ENCODE measurements at places on chromosomes 2 and 18.

DNA sequence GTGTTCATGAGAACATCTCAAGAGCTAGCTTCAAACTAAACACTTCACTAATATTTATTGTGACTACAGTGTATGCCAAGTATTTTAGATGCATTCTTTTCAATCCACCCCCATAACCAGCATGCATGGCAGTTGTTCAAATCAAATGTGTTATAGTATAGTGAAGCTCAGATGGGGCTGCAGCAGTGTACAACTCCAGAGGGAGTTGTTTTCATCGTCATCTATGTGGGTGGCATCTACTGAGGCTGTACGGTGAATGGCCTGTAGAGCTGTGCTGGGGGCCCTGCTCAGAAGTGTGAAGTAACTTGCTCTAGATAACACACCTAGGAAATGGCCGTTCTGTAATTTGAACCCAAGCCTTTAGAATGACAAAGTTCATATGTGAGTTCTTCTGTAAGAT, 71.8 kb upstream of the LRATD1 start:
- no peak for DNase-seq
- no peaks in the 10 kb centered on the region for H3K36me3 ChIP-seq
- H3K4me1 ChIP-seq = no peaks in the 10 kb centered on the region
- H3K27me3 ChIP-seq = no peaks in the 10 kb centered on the region
- no peak overlapping the region for H3K27ac ChIP-seq

GRCh38 chr2:238502088-238502810, 75.5 kb downstream of the ASB1 start:
- H3K4me1 ChIP-seq = no peaks in the 10 kb centered on the region
- H3K27ac ChIP-seq = no peak overlapping the region
- peaks cover 3% of the 10 kb centered on the region for H3K27me3 ChIP-seq
- DNase-seq = no peak
- peaks cover 2% of the 10 kb centered on the region for H3K36me3 ChIP-seq

DNA sequence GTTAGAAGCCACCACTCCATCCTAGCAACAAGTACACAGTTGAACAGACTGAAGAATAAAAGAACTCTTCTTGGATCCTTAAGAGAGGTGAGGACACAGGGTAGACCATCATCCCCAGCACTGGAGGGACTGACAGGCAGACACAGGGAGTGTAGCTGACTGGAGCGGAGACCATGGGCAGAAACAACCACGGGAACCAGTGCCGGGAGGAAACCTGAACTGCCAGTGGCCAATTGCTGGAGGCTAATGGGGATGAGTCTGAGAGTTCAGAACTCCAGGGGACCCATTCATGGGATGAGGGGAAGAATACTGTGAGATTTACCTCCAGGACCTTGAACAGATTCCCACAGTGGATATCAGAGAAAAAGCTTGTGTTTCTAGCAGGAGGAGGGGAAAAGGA, 76.8 kb downstream of the HS6ST1 start:
- H3K4me3 ChIP-seq = no peak overlapping the region
- H3K27ac ChIP-seq = no peak overlapping the region
- H3K36me3 ChIP-seq = no peaks in the 10 kb centered on the region

- no peak overlapping the region for H3K4me3 ChIP-seq
- peaks cover 5% of the 10 kb centered on the region for H3K27me3 ChIP-seq
- H3K4me1 ChIP-seq = no peaks in the 10 kb centered on the region
- H3K27ac ChIP-seq = no peak overlapping the region
Measured at GRCh38 chr2:16036951-16037350, 96.6 kb downstream of the MYCN start.

- H3K4me1 ChIP-seq = no peaks in the 10 kb centered on the region
Measured at GRCh38 chr2:158529379-158530259, 72.9 kb downstream of the PKP4 start.

DNA sequence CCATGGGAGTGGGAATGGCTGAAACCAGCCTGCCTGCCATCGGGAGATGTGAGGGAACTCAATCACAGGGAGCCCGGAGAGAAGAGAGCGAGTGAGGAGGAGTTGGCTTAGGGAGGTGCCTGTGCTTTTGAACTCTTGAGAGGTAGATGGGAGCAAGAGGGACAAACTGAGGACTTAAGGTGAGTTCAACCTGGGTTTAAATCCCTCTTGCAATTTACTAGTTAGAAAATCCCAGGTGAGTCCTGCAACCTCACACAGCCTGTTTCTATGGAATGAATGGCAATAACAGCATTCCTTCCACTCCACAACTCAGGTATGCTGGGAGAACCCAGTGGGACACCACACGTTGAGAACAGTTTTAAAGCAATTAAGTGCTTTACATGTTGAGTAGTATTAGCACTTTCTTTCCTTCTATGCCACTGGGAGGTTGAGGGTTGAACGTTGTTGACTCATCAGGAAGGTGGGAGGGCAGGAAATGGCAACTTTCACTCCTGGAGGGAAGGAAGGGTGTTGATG, 57.3 kb downstream of the VIT start:
- no peak for DNase-seq
- H3K27me3 ChIP-seq = peaks cover 15% of the 10 kb centered on the region
- H3K4me1 ChIP-seq = no peaks in the 10 kb centered on the region
- no peak overlapping the region for H3K4me3 ChIP-seq
- no peak overlapping the region for H3K27ac ChIP-seq

GRCh38 chr2:37507051-37507410, 162.6 kb downstream of the QPCT start:
- H3K4me1 ChIP-seq = no peaks in the 10 kb centered on the region
- no peak for DNase-seq
- H3K4me3 ChIP-seq = no peak overlapping the region
- no peaks in the 10 kb centered on the region for H3K36me3 ChIP-seq
- H3K27ac ChIP-seq = no peak overlapping the region
- H3K27me3 ChIP-seq = peaks cover 2% of the 10 kb centered on the region

DNA sequence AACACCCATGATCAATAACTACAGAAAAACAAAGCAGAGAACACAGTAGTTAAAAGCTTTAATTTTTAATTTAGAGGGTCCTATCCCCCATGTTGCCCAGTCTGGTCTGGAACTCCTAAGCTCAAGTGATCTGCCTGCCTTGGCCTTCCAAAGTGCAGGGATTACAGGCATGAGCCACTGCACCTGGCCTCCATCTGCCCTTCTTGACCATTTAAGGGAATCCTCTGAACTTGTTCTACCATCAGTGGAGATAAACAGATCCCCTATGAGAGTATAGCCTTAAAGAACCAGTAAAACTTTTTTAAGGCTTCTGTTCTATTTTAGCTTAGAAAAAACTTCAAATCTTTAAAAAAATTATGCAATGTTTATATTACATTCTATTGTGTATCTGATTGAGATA, 13.5 kb upstream of the ATP5MC3 start:
- peaks cover 3% of the 10 kb centered on the region for H3K4me1 ChIP-seq
- no peak overlapping the region for H3K4me3 ChIP-seq
- no peak overlapping the region for H3K27ac ChIP-seq
- H3K27me3 ChIP-seq = peaks cover 21% of the 10 kb centered on the region

- no peaks in the 10 kb centered on the region for H3K36me3 ChIP-seq
- DNase-seq = no peak
- no peak overlapping the region for H3K27ac ChIP-seq
- H3K4me1 ChIP-seq = no peaks in the 10 kb centered on the region
- no peaks in the 10 kb centered on the region for H3K27me3 ChIP-seq
Measured at GRCh38 chr18:70553936-70554260, 265.1 kb downstream of the SOCS6 start.

DNA sequence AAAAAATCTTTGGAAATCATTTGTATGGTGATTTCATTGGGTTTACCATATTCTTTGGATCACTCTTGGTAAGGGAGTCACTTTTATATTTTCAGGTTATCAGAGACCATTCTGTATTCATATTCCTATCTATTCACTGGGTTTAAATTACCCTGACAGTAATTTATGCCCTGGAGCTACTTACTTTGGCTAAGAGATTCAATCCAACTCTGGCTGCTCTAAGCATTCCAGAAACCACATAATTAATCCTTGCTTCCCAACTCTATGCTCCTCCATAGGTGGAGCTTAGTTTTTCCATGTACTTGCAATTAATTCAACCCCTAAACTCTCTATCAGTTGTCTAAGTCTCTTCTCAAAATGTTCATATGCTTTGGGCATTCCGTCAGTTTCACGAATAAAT, 336.3 kb downstream of the AGPS start:
- no peak overlapping the region for H3K4me3 ChIP-seq
- no peak overlapping the region for H3K27ac ChIP-seq
- no peak for DNase-seq
- peaks cover 7% of the 10 kb centered on the region for H3K27me3 ChIP-seq
- no peaks in the 10 kb centered on the region for H3K36me3 ChIP-seq

DNA sequence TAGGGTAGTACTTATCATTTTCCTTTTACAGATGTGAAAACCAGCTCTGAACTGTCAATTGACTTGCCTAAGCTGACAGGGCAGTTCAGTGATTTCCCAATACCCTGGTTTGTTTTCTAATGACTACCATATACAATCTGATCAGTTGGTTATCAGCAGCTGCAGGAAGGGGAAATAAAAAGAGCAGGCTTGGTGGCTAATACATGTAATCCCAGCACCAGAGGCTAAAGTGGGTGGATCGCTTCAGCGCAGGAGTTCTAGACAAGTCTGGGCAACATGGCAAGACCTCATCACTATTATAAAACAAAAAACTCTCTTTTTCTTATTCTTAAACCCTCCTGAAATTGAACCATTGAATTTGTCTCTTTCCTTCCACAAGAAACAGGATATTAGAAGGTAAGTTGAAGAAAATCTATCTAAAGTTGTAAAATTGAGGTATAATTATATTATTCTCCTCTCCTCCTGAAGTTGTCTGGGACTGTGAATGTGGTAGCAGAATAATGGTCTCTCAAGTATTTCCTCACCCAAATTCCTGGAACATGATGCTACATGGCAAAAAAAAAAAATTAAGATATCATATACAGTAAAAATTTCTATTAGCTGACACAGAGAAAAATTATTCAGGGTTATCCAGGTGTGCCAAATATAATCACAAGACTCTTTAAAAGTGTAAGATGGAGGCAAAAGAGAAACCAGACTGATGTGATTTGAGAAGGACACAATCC, 1441.6 kb downstream of the SUCLG1 start:
- no peaks in the 10 kb centered on the region for H3K4me1 ChIP-seq
- no peaks in the 10 kb centered on the region for H3K36me3 ChIP-seq
- H3K27ac ChIP-seq = no peak overlapping the region
- DNase-seq = no peak

GRCh38 chr18:22228976-22229375, 59.6 kb downstream of the GATA6 start:
- H3K27me3 ChIP-seq = peaks cover 3% of the 10 kb centered on the region
- no peak overlapping the region for H3K4me3 ChIP-seq

GRCh38 chr18:23133860-23134779, 1.2 kb upstream of the CABLES1 start:
- DNase-seq = peak; percentile 19
- no peak overlapping the region for H3K27ac ChIP-seq
- H3K4me3 ChIP-seq = peak overlapping the region; percentile 84
- H3K4me1 ChIP-seq = peaks cover 15% of the 10 kb centered on the region

DNA sequence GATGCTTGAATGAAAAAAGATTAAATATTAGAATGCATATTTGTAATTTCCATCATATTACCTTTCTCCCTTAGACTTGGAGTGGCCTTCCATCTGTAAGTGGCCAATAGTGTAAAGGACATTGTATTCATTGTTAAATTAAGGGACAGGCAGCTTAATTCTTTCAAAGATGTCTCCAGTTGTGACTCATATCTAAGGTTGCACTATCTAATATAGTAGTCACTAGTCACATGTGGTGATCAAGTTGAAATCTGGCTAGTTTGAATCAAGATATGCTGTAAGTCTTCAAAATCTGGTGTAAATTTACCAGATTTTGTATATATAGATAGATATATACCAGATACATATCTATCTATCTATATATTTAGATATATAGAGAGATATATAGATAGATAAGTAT, 52.4 kb upstream of the AGPS start:
- no peak for DNase-seq
- no peak overlapping the region for H3K27ac ChIP-seq
- H3K4me1 ChIP-seq = no peaks in the 10 kb centered on the region
- no peaks in the 10 kb centered on the region for H3K36me3 ChIP-seq
- no peak overlapping the region for H3K4me3 ChIP-seq
- H3K27me3 ChIP-seq = no peaks in the 10 kb centered on the region

DNA sequence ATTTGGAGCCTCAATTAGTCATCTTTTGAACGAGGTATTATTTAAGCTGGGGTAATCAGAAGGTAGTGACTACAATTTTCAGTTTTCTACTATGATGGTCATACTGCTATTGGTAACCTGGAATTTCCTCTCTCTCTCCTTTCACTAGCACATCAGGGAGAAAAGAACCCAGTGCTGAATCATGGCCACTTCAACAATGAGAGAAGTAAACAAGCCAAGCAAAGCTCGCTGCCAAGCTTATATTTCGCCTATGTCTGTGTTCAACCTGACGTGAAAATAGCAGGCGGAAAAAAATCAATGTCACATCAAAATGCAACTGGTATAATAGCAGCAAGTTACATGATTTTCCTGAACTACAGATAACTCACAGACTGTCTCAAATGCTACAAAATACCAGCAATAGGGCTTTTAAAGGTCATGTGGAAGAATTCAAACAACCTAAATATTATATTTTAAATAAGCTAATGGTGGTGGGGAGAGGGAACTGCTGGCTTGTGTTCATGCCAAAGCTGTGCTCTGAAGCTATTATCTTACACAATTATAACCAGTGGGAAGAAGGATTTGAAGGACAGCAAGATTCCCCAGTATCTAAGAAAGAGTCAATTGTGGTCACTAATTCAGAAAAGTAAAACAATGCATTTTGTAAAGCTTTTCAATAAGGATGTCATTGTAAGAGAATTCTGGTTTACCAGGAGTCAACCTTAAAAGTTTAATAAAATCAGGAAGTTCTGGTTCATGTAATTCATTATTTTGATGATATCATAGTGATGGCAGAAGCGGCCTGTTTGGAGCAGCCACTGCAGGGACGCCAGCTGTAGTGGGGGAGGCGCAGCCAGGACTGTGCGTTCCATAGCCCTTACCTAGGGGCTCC, 38.0 kb downstream of the RNF152 start:
- H3K4me1 ChIP-seq = no peaks in the 10 kb centered on the region
- no peak overlapping the region for H3K27ac ChIP-seq
- no peaks in the 10 kb centered on the region for H3K36me3 ChIP-seq
- H3K4me3 ChIP-seq = no peak overlapping the region
- no peak for DNase-seq

DNA sequence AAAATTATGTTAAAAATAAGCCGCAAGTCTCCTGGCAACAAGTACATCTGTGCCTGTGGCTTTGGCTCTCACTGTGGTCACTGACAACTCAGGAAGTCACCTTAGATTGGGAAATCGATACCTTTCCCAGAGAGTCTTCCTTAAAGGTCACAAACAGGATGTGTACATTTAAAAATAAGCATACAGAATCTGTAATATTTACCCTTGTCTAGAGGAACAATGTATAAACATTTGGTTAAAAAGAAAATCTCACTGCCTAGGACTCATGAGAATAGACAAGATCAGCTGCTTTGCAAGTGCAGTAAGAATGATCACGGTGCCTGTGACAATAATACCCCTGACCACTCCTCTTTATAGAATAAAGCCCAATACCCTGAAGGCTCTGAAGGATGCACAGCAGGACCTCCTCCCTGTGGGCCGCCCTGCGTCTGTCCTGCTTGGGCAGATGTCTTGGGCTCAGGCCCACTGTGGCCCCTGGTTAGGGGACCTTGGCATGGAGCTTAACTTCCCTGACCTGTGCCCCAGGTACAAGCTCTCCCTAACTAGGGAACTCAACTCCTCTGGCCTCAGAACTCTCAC, 98.0 kb upstream of the MGAT4A start:
- H3K27ac ChIP-seq = no peak overlapping the region
- H3K4me1 ChIP-seq = peaks cover 4% of the 10 kb centered on the region
- H3K36me3 ChIP-seq = no peaks in the 10 kb centered on the region
- H3K27me3 ChIP-seq = no peaks in the 10 kb centered on the region
- no peak for DNase-seq

Data from memory B cell (primary cell).